Cortex of kidney (tissue), 1 donor: ENCODE measurements at places on chromosomes 2 and 18.

GRCh38 chr2:196077821-196078220 is 9.2 kb upstream of the DNAH7 start:
- no peak for DNase-seq

DNA sequence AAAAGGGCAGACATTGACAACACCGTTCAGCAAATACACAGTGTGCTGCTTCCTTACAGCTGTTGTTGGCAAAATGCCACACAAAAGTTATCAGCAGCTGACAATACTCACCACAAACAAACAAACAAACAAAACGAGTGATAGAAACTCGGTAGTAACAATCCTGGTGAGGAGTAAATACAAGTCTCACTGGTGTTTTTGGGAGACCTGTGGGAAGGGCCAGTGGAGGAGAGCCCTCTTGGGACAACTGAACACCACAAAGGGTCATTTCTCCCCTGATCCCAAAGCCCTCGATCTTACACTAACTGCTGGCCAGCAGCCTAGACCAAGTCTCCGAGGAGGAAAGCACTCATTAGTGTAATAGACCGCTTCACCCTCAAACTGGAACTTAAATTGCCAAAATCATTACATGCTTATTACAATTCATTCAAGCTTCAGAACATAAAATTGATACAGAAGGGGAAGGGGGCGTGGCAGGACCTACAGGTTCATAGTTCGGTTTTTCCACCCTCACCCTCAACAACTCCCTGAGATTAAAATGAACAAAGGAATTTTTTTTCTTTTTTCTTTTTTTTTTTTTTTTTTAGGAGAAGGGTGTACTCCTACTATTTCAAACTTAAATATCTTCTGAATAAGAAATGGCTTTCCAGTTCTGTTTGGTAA is 5.0 kb downstream of the AP1S3 start:
- DNase-seq = no peak

DNA sequence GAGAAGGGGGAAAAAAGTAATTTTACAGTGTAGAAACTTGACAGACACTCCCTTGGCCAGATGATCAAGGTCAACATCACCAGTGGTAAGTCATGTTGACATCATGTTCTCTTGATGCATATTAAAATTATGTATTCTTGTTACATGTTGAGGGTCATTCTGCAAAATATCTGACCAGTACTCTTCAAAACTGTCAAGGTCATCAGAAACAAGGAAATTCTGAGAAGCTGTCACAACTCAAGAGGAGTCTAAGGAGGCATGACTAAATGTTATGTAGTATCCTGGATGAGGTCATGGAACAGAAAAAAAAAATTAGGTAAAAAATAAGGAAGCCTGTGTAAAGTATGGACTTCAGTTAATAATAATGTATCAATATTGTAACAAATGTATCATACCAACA is 6.3 kb downstream of the SGPP2 start:
- DNase-seq = no peak

DNA sequence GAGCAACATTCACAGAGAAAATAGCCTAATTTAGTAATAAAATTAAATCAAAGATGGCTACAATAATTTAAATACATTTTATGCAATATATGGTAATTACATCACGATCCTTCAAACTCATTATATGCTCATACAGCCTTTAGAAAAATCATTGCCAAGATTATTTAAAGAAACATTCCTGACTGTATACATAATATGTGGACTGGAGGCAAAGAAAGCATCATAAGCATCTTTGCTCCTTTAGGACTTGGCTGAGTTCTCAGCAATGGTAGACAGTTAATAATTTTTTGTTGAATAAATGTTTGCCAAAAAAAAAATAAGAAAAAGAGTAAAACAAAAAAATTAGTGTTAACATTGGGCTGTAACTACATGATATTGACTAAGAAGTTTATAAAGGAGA is 26.9 kb downstream of the NCKAP5 start:
- no peak for DNase-seq

DNA sequence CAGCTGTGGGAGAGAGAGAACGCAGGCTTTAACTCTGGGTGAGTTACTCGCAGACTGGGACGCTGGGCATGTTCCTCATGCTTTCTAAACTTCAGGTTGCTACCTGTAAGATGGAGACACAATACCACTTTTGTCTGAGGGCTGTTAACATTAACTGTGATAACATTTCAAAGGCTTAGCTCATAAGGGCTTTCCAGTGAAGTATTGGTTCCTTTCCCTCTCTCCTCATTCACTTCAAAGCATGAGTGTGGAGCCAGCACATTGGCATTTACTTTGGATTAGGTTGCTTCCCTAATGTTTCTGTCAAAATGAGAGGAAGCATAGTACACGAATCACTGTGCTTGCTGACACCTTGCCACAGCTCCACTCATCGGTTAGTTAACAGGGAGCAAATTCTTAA is 30.2 kb downstream of the INSIG2 start:
- DNase-seq = no peak
